ENCODE measurements at places on chromosomes 7 and 10. TPM values are rescaled to one million over a fixed set of nuclear protein-coding genes. Genes with fewer than 3 reads are reported as not detected.

The PTCD1 gene
- 6.1 TPM for total RNA-seq

The GRM3 gene
- not detected for total RNA-seq

The RBM20 gene
- total RNA-seq = 2.1 TPM

The LRRTM3 gene
- total RNA-seq = not detected

The GIMAP8 gene
- not detected for total RNA-seq

The LOXL4 gene
- total RNA-seq = 1.5 TPM

The SLC39A12 gene
- not detected for total RNA-seq

The TEX47 gene
- total RNA-seq = not detected

The FMC1 gene
- 33.4 TPM for total RNA-seq

The AKAP9 gene
- 16.6 TPM for total RNA-seq

The HSPA12A gene
- 11.5 TPM for total RNA-seq

The VSIR gene
- total RNA-seq = 33.9 TPM

The GRID2IP gene
- total RNA-seq = not detected

The STYXL1 gene
- 50.3 TPM for total RNA-seq

The GPER1 gene
- total RNA-seq = 0.86 TPM

The RNF32 gene
- total RNA-seq = 2.1 TPM

The SPAM1 gene
- not detected for total RNA-seq

The KCNIP2 gene
- total RNA-seq = 0.98 TPM

The OGDHL gene
- total RNA-seq = 0.16 TPM

The VIPR2 gene
- not detected for total RNA-seq

The ADRB1 gene
- total RNA-seq = 1.2 TPM

The SMKR1 gene
- 10.0 TPM for total RNA-seq

Data from A549 treated with ZK216348 at 1 μM for 4 hours (cell line).